ENCODE measurements at places on chromosomes 2 and 18.

GRCh38 chr18:25351280-25351775 is 638 bp downstream of the ZNF521 start:
- no peak for DNase-seq

DNA sequence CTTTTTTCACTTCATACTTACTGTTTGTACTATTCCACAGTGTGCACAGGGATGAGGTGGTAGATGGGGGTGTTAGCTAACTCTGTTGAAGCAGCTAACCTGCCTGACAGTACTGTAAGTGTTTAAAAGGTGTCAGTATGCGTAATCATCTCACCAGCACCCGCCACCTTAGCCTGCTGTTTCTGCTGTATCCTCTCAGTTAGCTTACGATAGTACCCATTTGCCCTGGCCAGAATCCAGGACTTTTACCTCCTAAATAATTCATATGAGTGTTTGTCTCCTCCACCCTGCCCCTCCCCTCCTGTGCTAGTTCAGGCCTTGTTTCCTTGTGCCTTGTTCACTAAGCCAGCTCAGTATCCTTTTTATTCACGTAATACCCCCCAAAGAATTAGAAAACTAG is 34.2 kb downstream of the TRAPPC12 start:
- DNase-seq, result no peak

GRCh38 chr2:106886916-106887758 is 1.2 kb upstream of the ST6GAL2 start:
- DNase-seq, result no peak

- DNase-seq, result no peak
These were observed 1603.6 kb upstream of the NXPH2 start for GRCh38 chr2:140383781-140384180.

GRCh38 chr2:231640241-231640640 is 47.6 kb downstream of the TEX44 start:
- DNase-seq, result no peak

- DNase-seq, result no peak
These were observed 149.3 kb downstream of the VWC2L start for GRCh38 chr2:214560176-214560575.

- DNase-seq, result no peak
These were observed 915 bp downstream of the CUL3 start for GRCh38 chr2:224584111-224584784.

GRCh38 chr18:37397814-37398213 is 167.8 kb downstream of the CELF4 start:
- no peak for DNase-seq

Measured in GM18507 (cell line).